ENCODE measurements at places on chromosomes 7 and 10.

- DNase-seq = no peak
Measured at GRCh38 chr7:136326045-136326609, 349.0 kb upstream of the MTPN start.

DNA sequence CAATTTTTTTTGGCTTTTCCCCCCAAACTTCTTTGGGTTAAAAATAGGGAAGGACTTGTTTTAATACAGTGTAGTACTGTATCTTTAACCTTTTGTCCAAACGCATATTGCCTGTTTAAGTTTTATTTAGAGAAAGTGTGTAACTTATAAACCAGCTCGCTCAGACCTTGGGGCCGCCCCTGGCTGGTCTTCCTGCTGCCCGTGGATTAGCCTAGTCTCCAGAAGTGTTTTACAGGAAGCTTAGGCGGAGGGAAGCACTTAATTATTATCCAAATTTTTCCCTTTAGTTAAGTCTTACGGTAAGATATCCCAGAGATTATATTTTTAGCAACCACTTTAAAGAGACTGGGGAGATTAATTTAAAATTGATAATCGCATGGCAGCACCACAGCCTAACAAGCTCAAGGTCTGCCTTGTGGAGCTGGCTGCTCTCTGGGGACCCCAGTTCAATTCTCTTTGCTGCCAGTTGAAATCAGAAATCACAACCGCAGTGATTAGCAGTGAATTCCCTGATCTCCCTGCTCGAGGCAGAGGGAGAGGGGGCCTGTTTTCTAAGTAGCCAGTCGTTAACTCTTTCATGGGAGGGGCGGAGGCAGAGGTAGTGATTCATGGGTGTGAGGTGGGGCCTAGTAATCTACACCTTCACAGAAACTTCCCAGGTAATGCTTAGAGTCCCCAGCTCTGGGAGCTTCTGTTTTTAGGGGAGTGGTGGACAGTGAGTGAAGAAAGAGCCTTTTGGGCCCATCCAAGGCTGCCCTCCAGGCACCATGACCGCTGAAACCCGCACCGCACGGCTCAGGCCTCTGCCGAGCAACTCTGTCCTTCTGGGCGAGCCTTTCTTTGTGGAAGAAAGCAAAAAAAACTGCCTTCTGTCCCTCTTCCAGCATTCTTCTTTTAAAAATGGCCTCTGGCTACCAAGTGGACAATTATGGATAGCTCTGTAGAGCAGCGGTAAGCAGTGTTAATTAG lies 548.7 kb upstream of the GALNT17 start:
- no peak for DNase-seq

DNA sequence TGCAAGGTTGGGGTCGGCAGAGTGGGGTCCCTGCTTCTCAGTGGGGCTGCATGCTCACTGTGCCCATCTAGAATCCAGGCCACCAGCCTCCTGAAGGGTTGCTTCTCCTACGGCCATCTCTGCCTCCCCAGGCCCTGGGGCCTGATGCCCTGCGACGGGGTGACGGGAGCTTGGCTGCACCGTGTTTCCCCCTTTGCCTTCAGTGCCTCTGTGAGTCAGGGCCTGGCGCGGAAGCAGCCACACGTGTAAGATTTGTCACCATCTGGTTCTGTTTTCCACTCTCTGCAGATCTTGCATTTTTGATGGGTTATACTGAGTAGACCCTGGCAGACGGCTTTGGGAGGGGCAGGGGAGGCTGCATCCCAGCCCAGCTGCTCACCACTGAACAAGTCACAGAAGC lies 7.2 kb downstream of the ADAMTS14 start:
- DNase-seq = no peak

- no peak for DNase-seq
Measured at GRCh38 chr7:29596593-29597178, 33.1 kb downstream of the PRR15 start.

DNA sequence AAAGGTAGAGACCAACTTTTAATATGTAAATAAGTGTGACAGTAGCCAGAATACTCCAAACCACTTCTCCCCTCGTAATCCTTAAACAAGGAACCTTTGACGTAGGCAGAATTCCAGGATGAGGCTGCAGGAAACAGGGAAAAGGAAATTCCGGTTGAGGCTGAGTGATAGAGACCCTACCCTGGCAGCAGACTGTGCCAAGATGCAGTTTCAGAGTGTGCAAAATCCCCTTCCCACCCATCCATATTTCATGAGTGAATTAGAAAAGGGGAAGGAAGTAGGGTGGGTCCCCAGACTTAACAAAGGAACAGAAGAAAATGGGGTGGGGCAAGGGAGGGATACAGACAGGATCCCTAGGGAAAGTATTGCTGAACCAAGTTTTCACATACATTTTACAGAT lies 143.0 kb downstream of the RAPGEF5 start:
- DNase-seq = no peak

- DNase-seq = no peak
Measured at GRCh38 chr7:70459546-70459945, 672.4 kb upstream of the GALNT17 start.

DNA sequence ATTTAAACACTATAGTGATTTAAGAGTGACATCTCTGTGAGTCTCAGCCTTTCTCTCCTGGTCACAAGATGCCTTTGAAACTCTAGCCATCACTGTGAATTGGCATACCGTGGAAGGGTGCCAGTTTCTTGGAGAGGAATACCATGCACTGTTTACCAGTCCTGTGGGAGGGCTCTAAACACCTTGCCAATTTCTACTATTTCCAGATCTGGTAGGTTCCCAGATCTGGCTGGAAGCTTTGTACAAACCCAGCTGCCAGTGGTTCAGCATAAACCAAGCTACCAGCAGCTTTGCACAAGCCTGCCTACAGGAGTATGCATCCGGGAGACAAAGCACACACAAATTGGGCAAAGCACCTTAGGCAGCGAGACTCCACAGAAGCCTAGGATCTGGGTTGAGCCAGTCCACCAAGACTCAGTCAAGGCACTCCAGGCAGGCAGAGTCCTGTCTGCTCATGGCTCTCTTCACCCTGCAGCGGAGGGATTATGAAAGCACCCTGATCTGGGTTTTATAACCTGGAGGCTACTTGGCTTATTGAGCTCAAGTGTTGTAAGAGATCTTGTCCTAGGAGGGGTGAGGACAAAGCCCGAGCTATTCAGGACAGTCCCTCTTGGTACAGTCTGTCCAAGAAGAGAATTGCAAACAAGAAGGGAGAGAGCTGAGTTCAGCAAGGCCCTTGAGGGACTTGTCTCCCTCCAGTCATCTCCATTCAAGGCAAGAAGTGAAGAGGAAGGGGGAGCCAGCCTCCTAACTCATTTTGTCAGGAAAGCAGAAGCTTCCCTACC lies 23.6 kb downstream of the MCM10 start:
- no peak for DNase-seq

DNA sequence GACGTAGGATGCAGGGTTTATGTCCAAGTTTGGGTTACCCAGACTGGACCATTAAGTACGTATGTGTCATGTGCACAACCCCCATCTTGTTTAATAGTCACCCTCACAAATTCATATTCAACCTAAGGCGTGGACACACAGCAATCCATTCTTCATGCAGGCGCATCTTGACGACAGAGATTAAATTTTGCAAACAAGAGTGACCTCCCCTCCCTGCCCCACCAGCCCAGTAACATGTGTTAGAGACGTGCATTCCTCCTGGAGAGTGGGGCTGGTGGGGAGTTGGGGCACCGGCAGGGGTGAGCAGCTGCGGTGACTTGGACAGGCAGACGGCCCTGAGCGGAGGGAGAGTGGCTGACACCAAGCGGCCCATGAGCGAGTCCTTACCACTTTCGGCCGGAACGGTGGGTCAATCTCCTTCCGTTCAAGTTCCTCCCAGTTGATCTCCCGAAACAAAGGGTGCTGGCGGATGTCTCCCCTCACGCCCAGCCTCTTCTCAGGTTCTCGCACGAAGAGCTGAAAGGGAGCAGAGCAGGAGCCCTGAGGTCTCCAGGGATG lies 149.6 kb downstream of the PRKCQ start:
- no peak for DNase-seq

- no peak for DNase-seq
Measured at GRCh38 chr10:13840036-13840435, 253.3 kb downstream of the PRPF18 start.

- no peak for DNase-seq
Measured at GRCh38 chr7:135855846-135856245, 107.2 kb upstream of the FAM180A start.

DNA sequence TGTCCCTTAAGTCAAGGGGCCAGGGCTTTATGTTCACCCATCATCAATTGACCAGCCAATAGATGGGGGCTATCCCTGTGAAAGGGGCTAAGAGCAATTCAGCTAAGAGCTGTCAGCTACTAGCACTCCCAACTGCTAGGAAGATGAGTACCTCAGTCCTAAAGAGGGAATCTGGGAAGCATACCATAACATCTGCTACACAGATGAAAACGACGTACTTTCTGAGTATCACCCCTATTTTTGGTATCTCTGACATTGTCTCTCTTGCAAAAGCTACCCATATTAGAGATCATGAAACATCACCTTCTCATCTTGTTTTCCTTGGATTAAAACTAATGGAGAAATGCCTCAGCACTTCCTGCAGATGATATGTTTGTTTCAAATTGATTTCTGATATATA lies 7.5 kb upstream of the SMNDC1 start:
- no peak for DNase-seq

DNA sequence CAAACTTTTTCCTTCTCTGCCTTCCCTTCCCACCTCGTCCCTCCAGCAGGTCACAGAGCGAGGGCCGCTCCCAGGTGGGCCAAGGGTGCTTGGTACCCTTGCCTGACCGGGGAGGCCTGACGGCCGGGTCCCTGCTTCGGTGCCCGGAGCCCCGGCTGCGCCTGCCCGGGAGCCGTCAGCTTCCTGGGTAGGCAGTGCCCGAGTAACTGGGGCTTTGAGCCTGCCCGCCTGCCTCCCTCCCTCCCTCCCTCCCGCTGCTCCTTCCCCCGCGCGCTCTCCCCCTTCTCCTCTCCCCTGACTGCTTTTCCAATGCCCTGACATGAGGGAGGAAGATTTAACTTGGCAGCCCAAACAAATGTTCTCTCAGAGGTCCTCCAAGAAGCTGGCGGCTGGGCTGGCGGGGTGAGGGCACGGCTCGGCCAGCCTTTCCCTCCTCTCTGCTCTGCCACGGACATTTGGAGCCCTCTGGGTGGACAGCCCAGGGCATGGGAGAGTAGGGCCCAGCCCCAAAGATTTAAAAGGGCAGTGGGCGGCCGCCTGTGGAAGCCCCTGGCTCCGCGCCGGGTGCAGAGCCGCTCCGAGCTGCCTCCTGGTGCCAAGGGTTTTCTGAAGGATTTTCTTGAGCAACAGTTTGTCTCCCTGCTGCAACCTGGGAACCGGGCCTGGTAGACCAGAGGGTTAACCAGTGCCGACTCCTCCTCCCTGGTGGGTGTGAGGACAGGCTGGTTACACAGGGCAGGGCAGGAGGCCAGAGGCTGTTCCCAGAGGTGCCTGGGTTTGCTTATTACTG lies 2.0 kb downstream of the ZMIZ1 start:
- DNase-seq = no peak

GRCh38 chr7:83850125-83850524 lies 201.2 kb upstream of the SEMA3E start:
- DNase-seq = no peak

- DNase-seq = no peak
Measured at GRCh38 chr7:105136221-105136620, 122.2 kb downstream of the KMT2E start.

- no peak for DNase-seq
Measured at GRCh38 chr10:19825700-19826099, 9.5 kb downstream of the PLXDC2 start.

DNA sequence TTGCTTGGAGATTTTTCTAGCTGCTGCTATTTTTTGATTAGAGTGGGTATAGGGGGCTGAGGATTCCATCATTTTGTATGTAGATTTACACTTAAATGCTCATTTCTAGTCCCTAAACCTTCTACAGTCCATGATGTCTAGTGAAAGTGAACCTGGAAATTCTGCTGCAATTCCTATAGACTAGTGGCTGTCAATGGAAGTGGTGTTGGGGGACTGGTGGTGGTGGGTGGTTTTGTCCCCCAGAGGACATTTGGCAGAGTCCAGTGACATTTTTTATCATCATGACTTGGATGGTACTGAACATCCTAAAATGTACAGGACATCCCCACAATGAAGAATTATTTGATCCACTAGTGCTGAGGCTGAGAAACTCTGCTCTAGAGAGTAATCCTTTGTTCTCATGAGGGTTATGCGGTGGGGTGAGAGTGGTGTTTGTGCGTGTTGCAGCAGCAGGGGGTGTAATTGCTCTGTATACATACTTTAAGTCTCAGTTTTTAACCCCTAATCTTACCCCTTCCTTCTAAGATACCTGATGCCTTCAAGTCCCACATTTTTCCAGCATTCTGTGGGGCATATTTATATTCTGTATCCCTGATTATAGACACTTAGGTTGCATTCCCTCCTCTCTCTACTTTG lies 35.0 kb downstream of the KIF11 start:
- no peak for DNase-seq

DNA sequence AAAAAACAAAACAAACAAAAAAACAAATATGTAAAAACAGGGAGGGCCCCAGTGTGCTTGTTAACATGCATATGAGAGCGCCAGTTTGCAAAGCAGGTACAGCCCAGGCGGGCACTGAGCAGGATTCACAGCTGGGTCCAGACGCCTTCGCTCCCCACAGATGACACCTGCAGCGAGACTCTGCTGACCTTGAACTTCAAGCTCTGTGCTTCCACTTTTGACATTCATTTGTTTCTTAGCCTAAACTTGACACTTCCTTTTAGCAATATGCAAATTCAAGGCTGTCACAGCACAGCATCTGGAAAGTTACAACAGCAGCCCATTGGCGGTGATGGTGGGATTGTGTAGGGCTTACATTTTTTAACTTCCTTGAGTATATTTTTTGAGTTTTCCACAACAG lies 88.8 kb upstream of the TNS3 start:
- DNase-seq = no peak

GRCh38 chr7:11212816-11213215 lies 239.1 kb downstream of the PHF14 start:
- no peak for DNase-seq

GRCh38 chr7:29607889-29608288 lies 44.3 kb downstream of the PRR15 start:
- no peak for DNase-seq

DNA sequence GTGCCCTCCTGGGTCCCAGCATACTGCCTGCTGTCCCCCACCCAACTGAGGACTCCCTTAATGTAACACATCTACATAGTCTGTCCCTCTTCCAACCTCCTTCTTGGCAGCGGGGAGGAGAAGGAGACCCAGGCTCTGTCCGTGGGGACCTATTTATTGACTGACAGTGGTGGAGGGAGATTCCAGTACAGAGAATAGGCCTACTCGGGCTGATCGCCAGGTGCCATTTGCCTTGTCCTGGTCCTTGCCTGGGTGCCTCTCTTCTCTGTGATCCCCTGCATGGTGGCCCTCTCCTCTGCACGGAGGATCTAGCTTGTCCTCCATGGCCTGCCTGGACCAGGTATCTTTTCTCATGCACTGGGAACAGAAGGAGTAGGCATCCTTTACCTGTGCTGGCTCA lies 17.0 kb downstream of the GHRHR start:
- DNase-seq = no peak

- DNase-seq = no peak
Measured at GRCh38 chr10:27779462-27780015, 33.9 kb upstream of the MKX start.

GRCh38 chr7:137772748-137773147 lies 74.0 kb downstream of the DGKI start:
- DNase-seq = no peak

- no peak for DNase-seq
Measured at GRCh38 chr7:95917634-95918033, 145.3 kb downstream of the DYNC1I1 start.
